Liver (tissue), 10 donors: ENCODE measurements at places on chromosomes 16 and 17.

- no peak for DNase-seq
Observed at GRCh38 chr16:31036691-31037090, 3.3 kb downstream of the STX4 start.

GRCh38 chr17:17784657-17785267, 52.0 kb downstream of the SREBF1 start:
- DNase-seq = no peak

- no peak for DNase-seq
Observed at GRCh38 chr17:10652984-10653659, 4.0 kb downstream of the MYH3 start.

- no peak for DNase-seq
Observed at GRCh38 chr17:31888124-31888523, 13.4 kb downstream of the UTP6 start.

DNA sequence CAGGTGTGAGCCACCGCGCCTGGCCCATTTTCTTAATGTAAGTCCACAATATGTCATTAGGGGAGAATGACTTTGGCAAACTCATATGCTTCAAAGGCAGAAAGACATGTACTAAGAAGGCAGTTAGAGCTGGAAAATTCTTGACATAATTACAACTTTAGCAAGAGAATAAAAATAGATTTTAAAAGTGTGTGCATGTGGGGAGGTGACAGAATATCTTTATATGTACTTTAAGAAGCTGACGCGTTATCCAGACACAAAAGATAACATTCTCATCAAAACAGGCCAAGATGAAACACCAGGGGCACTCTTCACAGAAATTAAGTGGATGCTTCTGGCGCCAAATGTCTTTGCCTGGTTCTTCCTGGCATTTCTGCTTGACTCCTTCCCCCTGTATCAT, 28.2 kb downstream of the GJC1 start:
- no peak for DNase-seq

DNA sequence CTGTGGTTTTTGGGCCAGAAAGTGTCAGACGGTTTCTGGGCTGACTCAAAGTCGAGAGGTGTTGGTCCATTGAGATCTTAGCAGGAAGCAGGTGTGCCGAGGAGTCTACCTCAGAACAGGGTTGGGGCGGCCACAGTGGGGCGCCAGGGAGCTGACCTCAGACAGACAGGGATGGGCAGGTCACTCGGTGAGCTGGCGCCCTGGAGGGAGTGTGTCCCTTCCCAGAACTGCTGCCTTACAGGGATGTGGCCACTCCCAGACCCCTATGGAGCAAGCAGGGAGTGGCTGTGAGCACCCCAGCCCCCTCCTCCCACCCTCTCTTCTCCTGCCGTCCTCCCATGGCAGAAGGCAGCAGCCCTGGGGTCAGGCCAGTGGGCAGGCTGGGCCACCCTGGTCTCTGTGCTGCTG, 14.0 kb upstream of the DPEP1 start:
- no peak for DNase-seq

DNA sequence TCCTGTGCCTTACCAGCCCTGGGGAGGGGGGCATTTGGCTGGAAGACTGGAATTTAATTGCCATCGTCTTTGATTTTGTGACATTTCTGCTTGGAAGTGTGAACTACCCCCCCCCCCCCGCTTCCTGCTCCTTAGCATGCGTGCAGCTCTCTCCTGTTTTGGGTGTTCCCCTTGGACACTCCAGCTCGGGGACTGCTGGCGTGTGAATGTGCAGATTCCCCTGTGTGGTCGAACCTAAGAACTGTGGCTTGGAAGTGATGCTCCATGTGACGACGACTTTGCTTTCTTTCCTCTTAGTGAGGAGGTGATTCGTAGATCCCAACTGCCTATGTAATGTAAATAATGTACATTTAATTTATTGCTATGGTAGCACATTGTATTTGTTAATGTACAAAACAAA, 26.1 kb downstream of the OR1D5 start:
- no peak for DNase-seq

DNA sequence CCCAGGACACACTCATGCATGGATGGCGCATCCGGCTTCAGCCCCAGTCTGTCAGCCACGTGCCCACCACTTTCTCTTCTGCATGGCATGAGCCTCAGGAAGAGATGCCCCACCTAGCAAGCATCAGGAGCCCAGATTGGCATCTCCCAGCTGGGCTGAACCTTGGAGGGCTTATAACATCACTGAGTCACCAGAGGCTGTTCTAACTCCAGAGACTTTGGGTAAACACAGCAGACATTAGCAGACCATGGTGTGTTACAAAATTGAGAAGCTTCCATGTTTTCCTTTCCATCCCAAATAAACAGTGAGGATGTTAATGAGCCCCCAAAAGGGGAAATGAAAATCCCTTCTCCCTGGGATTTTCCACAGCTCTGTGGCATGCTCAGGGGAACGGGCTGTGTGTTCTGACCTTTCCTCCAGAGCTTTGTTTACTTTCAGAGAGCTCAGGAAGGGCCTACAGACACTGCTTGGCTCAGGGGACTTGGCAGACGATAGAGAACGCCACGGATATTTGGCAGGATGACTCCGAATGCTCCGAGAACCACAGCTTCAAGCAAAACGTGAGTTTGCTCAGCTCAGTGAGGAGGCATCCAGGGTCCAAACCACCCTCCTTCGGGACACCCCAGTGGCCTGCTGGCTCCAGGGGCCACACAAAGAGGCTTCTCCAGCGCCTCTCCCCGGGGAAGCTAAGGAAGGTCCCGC, 16.5 kb downstream of the GLP2R start:
- DNase-seq = no peak

DNA sequence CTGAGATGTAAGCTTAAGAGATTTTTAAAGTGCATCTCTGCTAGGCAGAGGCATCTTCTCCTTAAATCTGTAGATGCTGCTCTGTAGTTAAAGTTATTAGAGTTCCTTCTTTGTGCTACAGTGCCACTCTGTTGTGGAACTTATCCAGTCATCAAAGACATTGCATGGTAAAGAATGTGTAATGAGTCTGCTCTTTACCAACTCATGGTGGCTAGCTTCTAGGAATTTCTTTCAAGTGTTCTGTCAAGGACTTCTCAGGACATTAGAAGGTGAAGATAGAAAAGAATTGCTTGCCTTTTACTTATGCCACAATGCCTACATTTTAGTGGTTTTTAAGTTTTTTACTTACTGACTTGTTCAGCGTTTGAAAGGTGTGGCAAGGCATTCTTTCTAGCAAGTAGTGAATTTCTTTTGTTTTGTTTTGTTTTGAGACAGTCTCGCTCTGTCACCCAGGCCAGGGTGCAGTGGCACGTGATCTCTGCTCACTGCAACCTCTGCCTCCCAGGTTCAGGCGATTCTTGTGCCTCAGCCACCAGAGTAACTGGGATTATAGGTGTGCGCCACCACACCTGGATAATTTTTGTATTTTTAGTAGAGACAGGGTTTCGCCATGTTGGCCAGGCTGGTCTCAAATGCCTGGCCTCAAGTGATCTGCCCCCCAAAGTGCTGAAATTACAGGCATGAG, 20.3 kb upstream of the ARL2BP start:
- DNase-seq = no peak

GRCh38 chr16:12319428-12320035, 343.0 kb downstream of the SNX29 start:
- DNase-seq = no peak

GRCh38 chr17:60134396-60135150, 15.2 kb upstream of the CA4 start:
- no peak for DNase-seq

GRCh38 chr17:80099291-80100034, 1.9 kb upstream of the GAA start:
- no peak for DNase-seq

GRCh38 chr17:6623941-6624340, 16.6 kb downstream of the KIAA0753 start:
- DNase-seq = no peak

DNA sequence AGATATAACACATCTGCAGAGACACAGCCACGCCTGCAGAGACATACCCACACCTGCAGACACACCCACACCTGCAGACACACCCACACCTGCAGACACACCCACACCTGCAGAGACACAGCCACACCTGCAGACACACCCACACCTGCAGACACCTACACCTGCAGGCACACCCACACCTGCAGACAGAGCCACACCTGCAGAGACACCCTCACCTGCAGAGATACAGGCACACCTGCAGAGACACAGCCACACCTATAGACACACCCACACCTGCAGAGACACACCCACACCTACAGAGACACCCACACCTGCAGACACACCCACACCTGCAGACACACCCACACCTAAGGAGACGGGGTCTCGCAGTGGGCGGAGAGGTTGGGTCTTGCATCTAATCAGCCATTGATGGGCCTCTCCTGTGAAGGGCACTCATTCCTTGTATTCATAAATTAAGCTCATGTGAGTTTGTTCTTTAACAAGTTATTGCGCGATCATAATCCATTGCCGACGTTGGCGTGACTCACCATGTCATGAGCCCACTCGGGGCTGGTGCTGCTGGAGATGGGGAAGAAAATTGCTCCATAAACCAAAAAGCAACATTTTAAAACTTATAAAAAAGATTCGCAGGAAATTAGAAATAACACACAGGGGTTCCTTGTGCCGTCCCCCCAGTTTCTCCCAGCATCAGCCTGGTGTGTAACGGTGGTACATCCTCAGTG, 28.9 kb upstream of the CDH15 start:
- DNase-seq = no peak

DNA sequence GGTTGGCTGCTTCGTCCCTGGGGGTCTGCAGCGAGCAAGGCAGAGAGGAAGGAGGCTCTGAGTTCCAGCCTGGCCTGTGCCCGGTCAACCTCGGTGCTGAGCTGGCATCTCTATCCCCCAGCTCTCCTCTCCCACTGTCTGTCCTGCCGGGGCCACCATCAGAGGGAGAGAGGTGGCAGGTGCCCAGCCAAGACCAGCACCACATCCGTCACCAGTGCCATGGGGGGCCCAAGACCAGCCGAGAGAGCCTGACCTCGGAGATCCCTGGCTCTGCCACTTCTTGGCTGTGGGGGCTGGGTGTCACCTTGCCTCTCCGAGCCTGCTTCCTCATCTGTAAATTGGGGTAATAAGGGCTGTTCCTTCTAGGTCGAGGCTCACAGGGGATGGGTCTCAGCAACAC, 560 bp upstream of the P2RX1 start:
- DNase-seq = no peak

- no peak for DNase-seq
Observed at GRCh38 chr17:69477204-69477902, 62.9 kb downstream of the MAP2K6 start.

- no peak for DNase-seq
Observed at GRCh38 chr17:50218771-50219315, 17.4 kb upstream of the COL1A1 start.

- no peak for DNase-seq
Observed at GRCh38 chr17:6413065-6413464, 21.9 kb downstream of the AIPL1 start.

- DNase-seq = peak; percentile 55
Observed at GRCh38 chr17:1621273-1621954, 7.2 kb downstream of the SLC43A2 start.

DNA sequence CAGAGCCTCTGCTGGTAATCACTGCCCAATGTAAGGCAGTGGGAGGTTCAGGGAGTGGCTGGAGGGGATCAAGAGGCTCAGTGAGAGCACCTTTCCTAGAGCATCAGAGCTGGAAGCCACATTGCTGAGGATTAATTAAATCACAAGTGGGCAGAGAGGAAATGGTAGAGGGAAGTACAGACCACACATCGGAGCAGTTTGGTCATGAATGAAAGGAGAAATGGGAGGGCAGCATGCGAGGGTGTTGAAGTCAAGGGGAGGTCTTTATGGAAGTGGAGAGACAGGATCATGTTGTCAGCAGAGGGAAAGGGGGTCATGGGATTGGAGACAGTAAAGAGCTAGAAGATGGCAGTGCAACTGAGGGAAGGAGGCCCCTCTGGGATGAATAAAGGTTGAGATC, 2.3 kb downstream of the CCL17 start:
- DNase-seq = no peak

GRCh38 chr17:50495918-50496317, 12.3 kb upstream of the MYCBPAP start:
- no peak for DNase-seq

DNA sequence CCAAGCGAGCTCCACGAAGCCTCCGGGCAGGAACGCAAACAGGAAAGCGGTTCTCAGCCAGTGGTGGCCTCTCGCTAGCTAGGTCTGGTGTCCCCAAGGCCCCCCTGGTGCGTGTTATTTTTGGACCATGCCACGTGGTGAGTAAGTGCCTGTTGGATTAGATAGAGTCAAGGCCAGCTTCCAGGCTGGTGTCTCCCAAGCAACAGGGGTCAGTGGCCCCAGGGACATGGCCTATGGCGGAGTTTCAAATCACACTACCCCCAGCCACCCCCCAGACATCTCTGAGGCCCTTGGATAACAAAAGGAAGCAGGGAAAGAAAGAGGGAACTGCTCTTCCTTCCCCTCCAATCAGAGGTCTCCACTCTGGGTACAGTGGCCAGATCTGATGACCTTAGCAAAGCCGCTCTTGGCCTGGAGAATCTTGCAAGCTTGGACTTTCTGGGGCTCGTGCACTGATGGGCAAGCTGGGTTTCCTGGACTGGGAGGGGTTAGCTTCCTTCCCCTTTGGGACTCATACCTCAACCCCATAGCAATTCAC, 58.2 kb downstream of the MAF start:
- peak; percentile 44 for DNase-seq

- no peak for DNase-seq
Observed at GRCh38 chr16:6969594-6969993, 363.1 kb upstream of the RBFOX1 start.

GRCh38 chr16:5428932-5429331, 331.3 kb upstream of the EEF2KMT start:
- DNase-seq = no peak

GRCh38 chr16:4696172-4696904, 3.0 kb downstream of the NUDT16L1 start:
- no peak for DNase-seq

- DNase-seq = no peak
Observed at GRCh38 chr17:39599004-39599664, 8.6 kb downstream of the NEUROD2 start.

GRCh38 chr16:12119562-12119961, 143.0 kb downstream of the SNX29 start:
- no peak for DNase-seq

GRCh38 chr17:65417406-65418221, 143.8 kb downstream of the AXIN2 start:
- no peak for DNase-seq

DNA sequence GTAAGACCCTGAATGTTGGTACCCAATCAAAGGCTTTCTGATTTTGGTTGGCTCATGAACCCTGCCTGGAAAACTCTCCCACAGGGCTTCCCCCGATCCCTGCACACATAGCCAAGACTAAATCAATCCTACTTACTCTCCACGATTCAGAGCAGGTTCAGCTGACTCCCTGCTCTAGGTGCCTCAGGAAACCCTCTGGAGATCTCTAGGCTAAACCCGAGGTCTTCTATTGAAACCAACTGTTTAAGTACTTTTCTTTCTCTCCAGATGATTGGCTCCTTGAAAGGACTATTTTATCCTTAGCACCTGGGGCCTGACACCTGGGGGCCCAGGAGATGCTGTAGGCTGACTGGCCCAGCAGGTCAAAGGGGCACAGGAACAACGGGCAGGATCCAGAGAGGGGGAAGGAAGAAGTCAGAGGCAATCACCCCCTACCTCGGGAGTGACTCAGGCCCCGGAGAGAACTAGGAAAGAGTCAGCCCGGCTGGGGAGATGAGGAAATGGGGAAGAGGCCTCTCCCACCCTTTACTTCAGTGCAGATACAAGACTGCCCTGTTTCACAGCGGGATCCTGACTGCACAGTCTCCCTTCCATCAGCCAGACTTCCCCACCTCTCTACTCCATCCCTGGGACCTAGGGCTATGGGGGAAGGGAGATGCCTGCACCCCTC, 2.0 kb downstream of the TBC1D10B start:
- no peak for DNase-seq

GRCh38 chr16:88905563-88905962, 39.1 kb upstream of the PABPN1L start:
- peak; percentile 47 for DNase-seq

- DNase-seq = peak; percentile 36
Observed at GRCh38 chr17:13952009-13952750, 117.1 kb upstream of the COX10 start.
